ENCODE measurements at places on chromosomes 5 and 9.

DNA sequence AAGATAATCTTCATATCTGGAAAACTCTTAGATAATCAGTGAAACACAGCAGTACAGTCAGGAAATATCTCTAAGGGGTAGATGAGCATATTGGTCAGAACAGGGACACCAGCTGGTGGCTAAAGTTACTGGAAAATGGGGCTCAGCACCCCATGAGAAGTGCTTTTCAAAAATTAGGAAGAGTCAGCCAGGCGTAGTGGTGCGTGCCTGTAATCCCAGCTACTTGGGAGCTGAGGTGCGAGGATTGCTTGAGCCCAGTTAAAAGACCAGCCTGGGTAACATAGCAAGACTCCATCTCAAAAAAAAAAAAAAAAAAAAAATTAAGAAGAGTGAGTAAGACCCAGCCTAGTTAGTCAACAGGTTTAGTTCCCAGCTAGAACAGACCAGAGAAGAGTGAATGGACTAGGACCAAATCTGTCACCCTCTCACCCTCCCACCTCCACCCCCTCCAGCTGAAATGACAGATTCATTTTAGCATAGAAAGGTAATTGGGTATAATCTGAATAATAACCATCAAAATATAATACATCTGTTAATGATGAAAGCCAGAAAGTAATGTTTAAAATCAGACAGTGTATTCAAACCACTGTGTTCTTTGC, 120.9 kb downstream of the CDC42SE2 start:
- DNase-seq: no peak

DNA sequence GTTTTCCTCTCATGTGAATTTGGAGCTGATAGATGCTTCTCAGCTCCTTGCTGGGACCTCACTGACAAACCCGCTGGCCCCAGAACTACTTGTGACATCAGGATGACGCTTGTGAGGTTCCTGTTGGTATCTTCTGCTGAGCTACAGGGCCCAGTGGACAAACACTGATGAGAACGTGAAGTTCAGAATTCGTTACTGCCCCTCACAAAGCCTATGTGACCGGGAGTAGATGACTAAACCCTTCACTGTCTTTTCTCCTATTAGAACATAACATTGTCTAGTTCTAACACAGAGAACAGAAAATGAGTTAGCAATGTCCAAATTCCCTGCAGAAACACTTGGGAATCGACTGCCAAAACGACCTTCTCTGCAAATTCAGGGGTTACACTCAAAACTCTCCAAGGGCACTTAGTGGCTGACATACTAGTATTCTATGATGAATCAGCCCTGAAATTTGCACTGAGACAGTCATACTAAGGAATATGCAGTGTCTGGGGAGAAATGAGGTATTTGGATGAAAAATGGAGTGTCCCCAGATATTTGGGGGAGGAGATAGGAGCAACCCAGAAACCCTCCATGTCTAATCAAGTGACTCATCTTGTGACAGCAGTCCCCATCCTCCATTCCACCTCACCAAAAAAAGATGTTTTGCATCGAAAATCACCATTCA, 143.2 kb upstream of the TRIM32 start:
- DNase-seq: no peak

GRCh38 chr5:36198281-36198680, 43.4 kb downstream of the NADK2 start:
- DNase-seq: no peak

GRCh38 chr9:125841444-125841843, 94.3 kb downstream of the PBX3 start:
- DNase-seq: no peak

GRCh38 chr5:68290847-68291246, 75.3 kb downstream of the PIK3R1 start:
- DNase-seq: no peak

DNA sequence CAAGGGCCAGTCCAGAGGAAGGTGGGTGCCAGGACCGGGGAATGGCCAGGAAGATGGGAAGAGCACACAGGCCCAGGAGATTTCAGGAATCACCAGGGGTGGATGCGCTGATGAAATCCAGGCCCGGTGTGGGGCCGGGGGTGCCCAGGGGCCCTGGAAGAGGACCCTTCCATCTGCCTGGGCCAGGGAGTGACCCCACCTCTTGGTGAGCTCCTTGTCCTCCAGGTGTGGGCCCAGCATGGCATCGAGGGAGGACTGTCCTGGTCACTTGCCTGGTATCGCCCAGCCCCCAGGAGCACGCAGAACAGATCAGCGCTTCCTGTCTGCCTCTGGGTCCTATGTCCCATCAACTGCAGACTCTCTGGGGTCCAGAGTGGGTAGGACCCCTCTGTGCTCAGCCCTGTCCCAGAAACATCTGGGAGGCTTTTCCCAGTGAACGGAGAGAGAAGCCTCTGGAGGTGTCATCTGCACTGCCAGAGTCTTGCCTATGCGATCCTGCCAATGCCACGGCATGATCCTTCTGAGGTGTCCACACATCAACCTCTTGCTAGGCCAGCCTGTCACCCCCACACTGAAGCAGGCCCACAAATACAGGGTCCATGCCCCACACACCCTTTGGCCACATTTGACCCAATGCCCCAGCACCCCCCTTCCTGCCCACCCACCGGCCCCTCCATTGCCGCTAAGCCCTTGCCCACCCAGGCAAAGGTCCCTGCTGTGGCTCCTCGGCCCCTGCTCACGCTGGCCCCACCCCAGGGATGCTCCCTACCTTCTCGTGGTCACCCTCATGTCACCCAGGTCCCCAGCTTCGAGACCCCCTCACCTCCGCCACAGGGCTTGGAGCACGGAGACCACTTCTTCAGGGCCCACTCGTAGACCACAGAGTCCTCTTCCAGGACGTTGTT, 67.2 kb downstream of the ZNF354C start:
- no peak for DNase-seq

GRCh38 chr9:137705443-137705863, 86.6 kb downstream of the EHMT1 start:
- no peak for DNase-seq

DNA sequence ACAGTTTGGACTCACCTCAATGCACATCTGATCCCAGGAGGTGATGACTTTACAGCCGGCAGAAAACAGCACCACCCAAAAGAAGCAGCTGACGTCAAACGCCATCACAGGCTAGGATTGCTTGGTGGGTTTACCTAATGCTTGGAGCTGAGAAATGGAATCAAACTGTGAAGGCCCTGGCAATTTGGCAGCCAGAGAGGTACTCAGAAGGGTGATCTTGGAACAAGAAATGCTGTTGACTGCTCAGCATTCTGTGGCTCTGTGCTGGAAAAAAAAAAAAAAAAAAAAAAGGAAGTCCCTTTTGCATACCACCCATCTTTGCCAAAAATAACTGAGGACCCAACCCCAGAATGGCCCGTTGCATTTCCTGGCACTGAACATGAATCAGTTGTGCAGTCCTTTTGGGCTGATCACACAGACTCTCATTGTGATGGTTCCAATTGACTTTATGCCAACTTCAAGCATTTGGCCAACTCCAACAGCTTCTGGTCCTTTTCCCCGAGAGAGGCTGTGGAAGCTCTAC, at the start of gene CD180:
Gene CD180, minus strand, starts transcription at position 263 of the 523 bp plus-strand sequence. Its CDS starts 158 bp downstream, at position 105.
- no peak for DNase-seq

DNA sequence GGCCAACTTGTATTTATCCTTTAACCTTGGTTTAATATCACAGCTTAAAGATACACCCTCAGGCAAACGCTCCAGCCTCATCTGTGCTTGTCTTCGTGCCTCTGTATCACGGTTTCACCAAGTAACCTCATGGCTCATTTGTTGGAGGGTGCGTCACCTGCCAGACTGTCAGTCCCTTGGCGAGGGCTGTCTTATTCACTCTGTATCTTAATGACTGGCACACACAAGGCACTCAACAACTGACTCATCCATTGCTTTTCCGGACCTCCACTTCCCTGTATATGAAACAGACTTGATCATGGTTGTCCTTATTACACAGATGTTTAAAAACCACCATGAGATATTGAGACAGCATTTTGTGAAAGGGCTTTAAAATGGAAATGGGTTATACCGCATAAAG, 28.0 kb downstream of the LCP2 start:
- no peak for DNase-seq

- DNase-seq: no peak
Observed at GRCh38 chr9:133377721-133378216, 1.6 kb downstream of the STKLD1 start.

- no peak for DNase-seq
Observed at GRCh38 chr9:90204128-90204831, 438.3 kb downstream of the DIRAS2 start.

- no peak for DNase-seq
Observed at GRCh38 chr5:86542532-86542931, 75.2 kb upstream of the COX7C start.

GRCh38 chr5:66415208-66415607, 181.0 kb upstream of the MAST4 start:
- DNase-seq: no peak

DNA sequence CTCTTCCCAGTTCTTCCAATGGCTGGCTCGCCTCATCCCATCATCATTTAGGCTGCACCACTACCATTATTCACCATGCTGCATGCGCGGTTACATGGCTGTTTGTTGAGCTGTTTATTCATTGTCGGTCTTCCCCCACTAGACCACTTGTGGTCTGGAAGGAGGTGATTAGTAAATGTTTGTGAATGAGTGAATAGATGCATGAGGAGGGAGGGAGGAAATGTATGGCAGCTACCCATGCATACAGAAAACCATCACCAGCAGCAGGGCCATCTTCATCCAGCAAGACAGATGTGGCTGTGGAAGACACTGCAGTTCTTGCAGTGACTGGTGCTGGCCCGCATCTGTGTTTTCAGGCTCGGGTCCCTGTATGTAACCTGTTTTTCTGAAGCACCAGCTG, 113.3 kb upstream of the SAP30L start:
- no peak for DNase-seq

DNA sequence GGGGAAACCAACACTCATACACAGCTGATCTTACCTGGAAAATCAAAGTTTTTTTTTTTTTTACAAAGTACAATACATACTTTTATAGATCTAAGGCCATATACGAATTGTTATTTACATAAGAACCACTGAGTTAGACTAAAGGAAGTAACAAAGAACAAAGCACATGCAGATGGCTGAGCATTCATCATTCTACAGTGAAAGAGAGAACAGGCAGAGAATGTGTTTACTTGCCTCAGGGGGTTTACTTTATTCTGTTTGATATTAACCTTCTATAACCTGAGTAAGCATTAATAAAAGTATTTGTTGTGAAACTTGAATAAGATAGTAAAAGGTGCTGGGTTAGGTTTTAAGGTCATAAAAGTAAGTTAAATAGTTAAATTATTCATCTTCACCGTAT, 54.7 kb downstream of the SLC38A9 start:
- DNase-seq: no peak

- DNase-seq: no peak
Observed at GRCh38 chr5:5270958-5271785, 131.0 kb downstream of the ADAMTS16 start.

DNA sequence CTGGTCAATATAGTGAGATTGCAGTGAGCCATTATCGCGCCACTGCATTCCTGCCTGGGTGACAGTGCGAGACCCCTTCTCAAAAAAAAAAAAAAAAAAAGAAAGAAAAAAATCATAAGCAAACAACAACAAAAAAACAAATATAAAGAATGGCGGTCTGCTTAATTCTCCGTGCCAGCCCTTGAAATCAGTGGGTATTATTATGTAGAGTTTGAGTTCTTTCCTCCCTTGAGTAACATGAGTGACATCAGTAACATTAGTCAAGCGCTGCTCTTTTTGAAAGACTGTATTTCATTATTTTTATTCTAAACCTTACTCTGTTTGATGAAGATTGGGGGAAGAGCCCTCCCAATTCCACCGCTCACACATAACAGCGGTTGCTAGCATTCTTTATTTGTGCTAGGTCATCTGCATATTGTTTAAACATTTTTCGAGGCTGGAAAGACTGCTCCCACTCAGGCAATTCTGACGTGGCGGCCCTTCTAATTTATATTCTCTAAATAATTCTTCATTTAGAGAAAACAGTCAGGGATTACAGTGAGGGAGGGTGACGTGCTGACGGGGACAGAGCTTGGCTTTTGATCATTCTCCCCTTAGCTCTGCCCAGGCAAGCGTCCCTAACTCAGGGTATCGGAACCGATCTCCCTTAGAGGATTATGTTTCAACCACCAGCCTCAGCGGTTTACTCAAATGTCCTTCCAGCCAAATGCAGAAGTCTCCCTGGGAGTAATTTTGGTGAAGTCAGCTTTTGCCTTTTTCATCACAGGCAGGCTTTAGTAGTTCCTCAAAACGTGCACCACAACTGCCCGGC, 860 bp upstream of the MARCHF6 start:
- no peak for DNase-seq

All from stimulated activated CD8-positive, alpha-beta memory T cell treated with anti-CD3 and anti-CD28 coated beads, Interleukin-4, amount 100 ng/mL, for 1 hour (primary cell).